Spleen (tissue), 13 donors: ENCODE measurements at places on chromosomes 2 and 18. TPM values are rescaled to one million over a fixed set of nuclear protein-coding genes. Genes with fewer than 3 reads are reported as not detected.

GRCh38 chr2:186590350-186590758 is 498 bp downstream of the ITGAV start:
- H3K4me3 ChIP-seq = peak overlapping the region; percentile 74
- peak overlapping the region; percentile 84 for H3K27ac ChIP-seq
- no peaks in the 10 kb centered on the region for H3K27me3 ChIP-seq
- DNase-seq = no peak
- H3K4me1 ChIP-seq = peaks cover 20% of the 10 kb centered on the region

DNA sequence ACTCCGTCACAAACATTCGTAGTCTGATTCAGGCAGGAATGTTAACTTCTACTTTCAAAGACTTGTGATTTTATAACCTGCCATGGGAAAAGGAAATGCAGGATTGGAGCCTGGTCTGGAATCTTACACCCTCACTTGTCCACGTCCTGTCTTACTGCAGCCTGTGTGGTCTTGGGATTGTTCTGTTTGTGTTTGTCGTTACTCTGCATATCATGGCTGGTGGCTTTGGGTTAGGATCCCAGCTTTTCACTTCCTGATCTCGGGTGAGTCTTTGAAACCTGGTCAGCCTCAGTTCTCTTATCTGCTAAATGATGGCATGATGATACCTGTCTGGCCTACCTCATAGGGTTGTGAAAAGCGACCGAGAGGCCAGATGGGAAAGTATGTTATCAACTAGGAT is 34.6 kb downstream of the SH3BP4 start:
- no peak overlapping the region for H3K4me3 ChIP-seq
- no peak overlapping the region for H3K27ac ChIP-seq
- H3K27me3 ChIP-seq = no peaks in the 10 kb centered on the region
- no peaks in the 10 kb centered on the region for H3K4me1 ChIP-seq
- DNase-seq = no peak

GRCh38 chr2:218434456-218434855 is 15.5 kb downstream of the VIL1 start:
- no peak overlapping the region for H3K27ac ChIP-seq
- no peak overlapping the region for H3K4me3 ChIP-seq
- peak; percentile 27 for DNase-seq
- H3K36me3 ChIP-seq = no peaks in the 10 kb centered on the region
- H3K4me1 ChIP-seq = no peaks in the 10 kb centered on the region

GRCh38 chr2:42868874-42869273 is 76.5 kb upstream of the HAAO start:
- H3K27ac ChIP-seq = no peak overlapping the region
- no peaks in the 10 kb centered on the region for H3K36me3 ChIP-seq
- no peak overlapping the region for H3K4me3 ChIP-seq
- DNase-seq = no peak

GRCh38 chr18:70621710-70622109 is 332.9 kb downstream of the SOCS6 start:
- no peak overlapping the region for H3K27ac ChIP-seq
- no peaks in the 10 kb centered on the region for H3K36me3 ChIP-seq
- H3K4me3 ChIP-seq = no peak overlapping the region
- no peaks in the 10 kb centered on the region for H3K27me3 ChIP-seq
- no peak for DNase-seq

- no peak overlapping the region for H3K27ac ChIP-seq
- H3K4me3 ChIP-seq = no peak overlapping the region
- no peaks in the 10 kb centered on the region for H3K4me1 ChIP-seq
- no peaks in the 10 kb centered on the region for H3K36me3 ChIP-seq
- no peak for DNase-seq
These were observed 269.4 kb upstream of the LRRTM1 start for GRCh38 chr2:80573950-80574349.

- H3K27ac ChIP-seq = no peak overlapping the region
- no peaks in the 10 kb centered on the region for H3K4me1 ChIP-seq
- no peak overlapping the region for H3K4me3 ChIP-seq
These were observed 208.4 kb downstream of the HDAC4 start for GRCh38 chr2:239192456-239192855.

GRCh38 chr2:167761465-167762136 is 485.8 kb downstream of the STK39 start:
- no peaks in the 10 kb centered on the region for H3K36me3 ChIP-seq
- H3K4me3 ChIP-seq = no peak overlapping the region
- no peak overlapping the region for H3K27ac ChIP-seq
- H3K4me1 ChIP-seq = no peaks in the 10 kb centered on the region
- DNase-seq = no peak

GRCh38 chr18:62372156-62372555 is 47.0 kb downstream of the TNFRSF11A start:
- no peaks in the 10 kb centered on the region for H3K36me3 ChIP-seq
- no peaks in the 10 kb centered on the region for H3K27me3 ChIP-seq
- H3K27ac ChIP-seq = no peak overlapping the region
- no peak overlapping the region for H3K4me3 ChIP-seq
- H3K4me1 ChIP-seq = no peaks in the 10 kb centered on the region
- no peak for DNase-seq

GRCh38 chr2:64853306-64853705 is 135.9 kb upstream of the SLC1A4 start:
- H3K4me3 ChIP-seq = no peak overlapping the region
- no peaks in the 10 kb centered on the region for H3K36me3 ChIP-seq
- DNase-seq = no peak
- peaks cover 21% of the 10 kb centered on the region for H3K4me1 ChIP-seq
- no peaks in the 10 kb centered on the region for H3K27me3 ChIP-seq

- H3K4me3 ChIP-seq = peak overlapping the region; percentile 36
- H3K27ac ChIP-seq = peak overlapping the region; percentile 4
- H3K27me3 ChIP-seq = no peaks in the 10 kb centered on the region
- H3K36me3 ChIP-seq = no peaks in the 10 kb centered on the region
- H3K4me1 ChIP-seq = peaks cover 18% of the 10 kb centered on the region
These were observed 32.2 kb downstream of the QPCT start for GRCh38 chr2:37376421-37377186.

- H3K4me1 ChIP-seq = peaks cover 30% of the 10 kb centered on the region
- no peak overlapping the region for H3K4me3 ChIP-seq
- no peaks in the 10 kb centered on the region for H3K36me3 ChIP-seq
These were observed 4.6 kb downstream of the MRPL33 start for GRCh38 chr2:27776097-27776496.

- DNase-seq = no peak
- H3K4me1 ChIP-seq = peaks cover 11% of the 10 kb centered on the region
- no peaks in the 10 kb centered on the region for H3K27me3 ChIP-seq
These were observed 45.1 kb upstream of the HDAC4 start for GRCh38 chr2:239445771-239446524.

DNA sequence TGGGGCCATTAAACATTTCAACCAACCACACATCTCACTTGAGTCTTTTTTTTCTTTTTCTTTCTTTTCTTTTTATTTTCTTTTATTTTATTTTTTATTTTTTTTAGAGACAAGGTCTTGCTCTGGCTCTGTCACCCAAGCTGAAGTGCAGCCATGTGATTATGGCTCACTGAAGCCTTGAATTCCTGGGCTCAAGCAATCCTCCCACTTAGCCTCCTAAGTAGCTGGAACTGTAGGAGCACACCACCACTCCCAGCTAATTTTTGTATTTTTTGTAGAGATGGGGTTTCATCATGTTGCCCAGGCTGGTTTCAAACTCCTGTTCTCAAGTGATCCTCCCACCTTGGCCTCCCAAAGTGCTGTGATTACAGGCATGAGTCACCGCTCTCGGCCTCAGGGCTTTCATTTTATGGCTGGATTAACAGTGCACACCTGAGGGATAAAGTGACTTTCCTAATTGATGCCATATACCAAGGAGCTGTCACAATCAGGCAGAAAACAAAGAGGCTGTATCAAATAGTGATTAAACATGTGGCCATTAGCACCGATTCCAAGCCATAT is 21.5 kb downstream of the KIAA2012 start:
- H3K27ac ChIP-seq = no peak overlapping the region
- H3K36me3 ChIP-seq = no peaks in the 10 kb centered on the region
- no peaks in the 10 kb centered on the region for H3K27me3 ChIP-seq
- no peak overlapping the region for H3K4me3 ChIP-seq

DNA sequence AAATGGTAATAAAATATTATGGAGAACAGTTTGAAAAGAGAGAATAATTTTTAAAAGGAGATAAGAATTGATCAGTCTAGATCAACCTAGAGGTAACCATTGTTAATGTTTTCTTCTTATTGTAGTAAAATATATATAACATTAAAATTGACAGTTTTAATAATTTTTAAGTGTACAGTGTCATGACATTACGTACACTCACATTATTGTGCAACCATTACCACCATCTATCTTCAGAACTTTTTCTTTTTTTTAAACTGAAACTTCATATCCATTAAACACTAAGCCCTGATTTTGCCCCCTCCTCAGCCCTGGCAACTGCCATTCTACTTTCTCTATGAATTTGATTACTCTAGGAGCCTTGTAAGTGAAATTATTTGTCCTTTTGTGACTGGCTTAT is 121.1 kb downstream of the LDLRAD4 start:
- H3K27ac ChIP-seq = no peak overlapping the region
- H3K4me3 ChIP-seq = no peak overlapping the region
- H3K4me1 ChIP-seq = no peaks in the 10 kb centered on the region
- no peaks in the 10 kb centered on the region for H3K36me3 ChIP-seq

GRCh38 chr2:209146682-209147320 is 277.0 kb upstream of the MAP2 start:
- no peaks in the 10 kb centered on the region for H3K36me3 ChIP-seq
- H3K27me3 ChIP-seq = no peaks in the 10 kb centered on the region
- H3K4me3 ChIP-seq = no peak overlapping the region
- H3K27ac ChIP-seq = no peak overlapping the region
- no peaks in the 10 kb centered on the region for H3K4me1 ChIP-seq
- no peak for DNase-seq

ZNF385B gene
- total RNA-seq = not detected

CPO gene
- 0.28 TPM for total RNA-seq

GCG gene
- not detected for total RNA-seq

COL3A1 gene
- total RNA-seq = 129 TPM

SLC16A14 gene
- 9.0 TPM for total RNA-seq

EMILIN2 gene
- total RNA-seq = 17.1 TPM
